T follicular helper cell (primary cell): ENCODE measurements at places on chromosomes 11 and 22.

- no peak for DNase-seq
These were observed 241.2 kb downstream of the CASP12 start for GRCh38 chr11:104657083-104657482.

DNA sequence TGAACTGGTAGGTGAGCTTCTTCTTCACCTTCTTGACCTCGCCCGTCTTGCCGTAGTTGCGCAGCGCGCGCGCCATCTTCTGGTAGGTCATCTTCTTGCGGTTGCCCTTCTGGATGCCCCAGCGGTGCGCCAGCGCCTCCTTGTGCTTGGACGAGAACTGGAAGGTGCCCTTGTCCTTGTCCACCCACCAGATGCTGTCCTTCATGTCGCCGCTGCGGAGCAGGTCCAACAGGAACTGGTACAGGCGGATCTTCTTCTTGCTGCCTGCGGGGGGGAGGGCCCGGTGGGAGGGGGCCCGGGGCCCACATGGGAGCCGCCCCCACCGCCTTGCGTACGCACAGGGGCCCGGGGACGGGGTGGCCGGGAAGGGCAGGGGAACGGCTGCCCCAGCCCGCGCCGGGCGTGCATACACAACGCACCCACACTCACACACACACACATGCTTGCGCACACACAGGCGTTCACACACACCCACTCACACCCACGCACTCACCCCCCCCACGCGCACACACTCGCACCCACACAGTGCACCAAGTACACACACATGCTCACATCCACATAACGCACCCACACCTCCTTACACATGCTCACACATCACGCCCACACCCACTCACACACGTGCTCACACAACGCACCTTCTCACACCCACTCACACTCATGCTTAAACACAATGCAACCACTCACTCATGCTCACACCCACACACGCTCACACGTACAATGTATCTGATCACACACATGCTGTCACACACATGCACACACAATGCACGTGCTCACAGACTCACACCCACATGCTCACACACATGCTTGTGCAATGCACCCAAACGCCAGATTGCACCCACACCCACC lies 3.0 kb upstream of the MYBPC3 start:
- DNase-seq: no peak

DNA sequence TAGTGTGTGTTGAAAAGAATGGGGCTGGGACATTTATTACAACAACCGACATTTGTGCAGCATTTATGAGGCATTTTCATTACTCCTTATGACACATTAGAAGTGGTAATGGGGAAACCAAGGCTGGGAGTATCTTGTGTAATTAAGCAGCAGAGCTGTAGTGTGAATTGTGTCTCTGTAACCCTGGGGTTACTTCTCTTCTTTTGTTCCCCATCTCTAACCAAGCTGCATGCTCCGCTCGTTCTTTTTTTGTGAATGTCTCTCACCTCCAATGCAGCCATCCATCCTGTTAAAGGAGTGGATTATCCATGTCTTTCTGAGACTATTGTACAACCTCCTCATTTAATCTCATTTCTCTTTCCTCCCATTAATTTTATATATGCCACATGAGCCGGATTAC lies 65.7 kb downstream of the ENDOD1 start:
- DNase-seq: no peak

DNA sequence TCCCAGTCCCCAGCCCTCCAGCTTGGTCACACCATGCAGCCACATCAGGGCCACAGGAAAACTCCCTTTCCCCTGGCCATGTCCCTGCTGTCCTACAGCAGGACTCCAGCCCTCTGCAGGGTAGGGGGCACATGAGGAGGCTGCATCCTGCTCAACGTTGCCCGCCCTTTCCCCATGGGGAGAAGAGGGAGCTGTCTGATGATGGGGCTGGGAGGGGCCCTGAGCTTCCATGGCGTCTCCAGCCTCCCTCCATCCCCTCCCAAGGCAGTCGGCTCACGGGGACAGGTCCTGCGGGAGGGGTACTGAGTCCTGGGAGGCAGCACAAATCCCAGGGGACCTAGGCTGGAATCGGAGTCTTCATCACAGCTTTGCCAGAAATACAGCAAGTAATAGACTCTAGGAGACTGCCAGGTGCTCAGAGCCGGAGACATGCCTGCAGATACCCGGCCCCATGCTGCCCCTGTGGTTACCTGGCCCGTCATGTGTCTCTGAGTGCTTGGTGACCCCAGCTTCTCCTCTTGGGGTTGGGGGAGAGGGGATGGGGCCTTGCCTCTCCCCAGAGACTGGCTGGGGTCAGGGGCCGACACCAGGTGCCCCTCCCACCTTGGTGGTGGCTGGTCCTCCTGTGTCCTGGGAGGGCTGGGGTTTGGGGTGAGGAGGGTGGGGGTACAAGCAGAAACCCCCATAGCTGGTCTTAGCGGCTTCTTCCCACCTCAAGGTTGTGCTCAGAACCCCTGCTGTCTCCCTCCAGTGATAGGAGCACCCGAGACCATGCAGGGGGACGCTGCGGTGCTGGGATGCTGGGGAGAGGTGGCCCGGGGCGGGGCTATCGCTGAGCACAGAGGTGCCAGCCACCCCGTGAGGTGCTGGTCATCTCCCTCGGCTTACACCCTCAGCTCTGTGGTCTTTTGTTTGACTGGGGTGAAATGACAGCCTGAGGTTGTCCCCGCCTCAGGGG lies 2.3 kb downstream of the MRGPRE start:
- no peak for DNase-seq

GRCh38 chr22:40908895-40909294 lies 42.3 kb upstream of the RBX1 start:
- no peak for DNase-seq

DNA sequence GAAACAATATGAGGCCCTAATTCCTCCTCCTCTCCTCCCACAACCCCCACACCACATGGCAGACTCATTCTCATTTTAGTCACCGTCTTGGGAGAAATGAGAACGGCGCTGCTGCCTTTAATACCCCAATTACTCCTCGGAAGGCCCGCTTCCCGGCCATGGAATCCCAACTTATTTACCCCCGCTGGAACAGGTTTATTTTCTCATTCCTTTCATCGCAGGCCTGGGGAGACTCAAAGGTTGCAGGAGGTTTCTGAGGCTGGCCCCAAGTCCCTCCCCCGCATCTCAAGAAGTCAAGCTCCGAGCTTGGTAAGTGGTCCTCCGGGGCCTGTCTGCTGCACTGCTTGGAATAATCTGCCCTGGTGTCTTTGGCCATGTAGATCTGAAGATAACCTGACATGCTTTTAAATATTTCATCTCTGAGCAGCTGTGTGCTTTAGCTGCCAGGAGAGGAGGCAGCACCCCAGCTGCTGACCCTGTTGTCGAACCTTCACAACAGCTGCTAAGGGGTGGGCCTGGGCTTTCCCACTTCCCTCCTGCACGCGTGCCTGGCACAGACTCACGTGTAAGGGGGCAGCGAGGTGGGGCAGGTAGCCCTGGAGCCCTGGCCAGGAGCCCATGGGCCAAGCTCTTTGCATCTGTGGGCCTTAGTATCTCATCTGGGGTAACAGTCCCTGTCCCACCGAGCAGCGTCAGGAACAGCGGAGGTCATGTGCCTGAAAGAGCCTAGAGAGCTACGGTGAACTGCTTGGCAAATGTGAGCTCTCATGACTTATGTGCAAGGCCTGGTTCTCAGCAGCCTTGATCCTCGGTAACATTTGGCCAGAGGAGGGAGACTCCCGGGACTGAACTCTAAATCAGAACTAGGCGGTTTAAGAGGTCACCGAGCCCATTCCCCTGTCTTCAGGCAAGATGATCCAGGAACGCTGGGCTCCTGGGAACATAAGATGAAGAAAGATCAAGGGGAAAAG lies 164.6 kb downstream of the ST3GAL4 start:
- no peak for DNase-seq

DNA sequence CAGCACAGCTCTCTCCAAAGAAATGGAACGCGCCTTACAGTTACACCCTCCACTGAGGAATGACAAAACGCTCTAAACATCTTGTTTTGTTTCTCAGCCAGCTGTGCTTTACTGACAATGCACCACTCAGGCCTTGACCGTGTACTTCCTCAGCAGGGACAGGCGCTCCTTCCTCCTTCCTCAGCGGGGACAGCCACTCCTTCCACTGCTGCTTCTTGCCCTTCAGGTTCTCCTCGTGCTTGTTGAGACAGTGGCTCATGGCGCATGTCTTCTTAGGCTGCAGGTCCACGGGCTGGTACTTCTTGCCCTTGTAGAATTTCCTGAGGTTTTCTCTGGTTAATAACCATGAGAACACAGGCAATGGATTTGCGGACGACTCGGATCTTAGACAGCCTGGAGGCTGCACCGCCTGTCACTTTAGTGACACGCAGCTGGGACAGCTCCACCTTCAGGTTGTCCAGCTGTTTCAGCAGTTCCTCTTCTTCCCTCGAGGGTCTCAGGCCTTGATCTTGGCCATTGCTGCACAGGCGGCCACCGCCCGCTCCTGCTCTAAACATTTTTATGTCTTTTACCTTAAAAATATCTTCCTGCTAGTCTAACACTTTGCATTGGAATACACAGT lies 613.8 kb downstream of the BRD1 start:
- DNase-seq: no peak

DNA sequence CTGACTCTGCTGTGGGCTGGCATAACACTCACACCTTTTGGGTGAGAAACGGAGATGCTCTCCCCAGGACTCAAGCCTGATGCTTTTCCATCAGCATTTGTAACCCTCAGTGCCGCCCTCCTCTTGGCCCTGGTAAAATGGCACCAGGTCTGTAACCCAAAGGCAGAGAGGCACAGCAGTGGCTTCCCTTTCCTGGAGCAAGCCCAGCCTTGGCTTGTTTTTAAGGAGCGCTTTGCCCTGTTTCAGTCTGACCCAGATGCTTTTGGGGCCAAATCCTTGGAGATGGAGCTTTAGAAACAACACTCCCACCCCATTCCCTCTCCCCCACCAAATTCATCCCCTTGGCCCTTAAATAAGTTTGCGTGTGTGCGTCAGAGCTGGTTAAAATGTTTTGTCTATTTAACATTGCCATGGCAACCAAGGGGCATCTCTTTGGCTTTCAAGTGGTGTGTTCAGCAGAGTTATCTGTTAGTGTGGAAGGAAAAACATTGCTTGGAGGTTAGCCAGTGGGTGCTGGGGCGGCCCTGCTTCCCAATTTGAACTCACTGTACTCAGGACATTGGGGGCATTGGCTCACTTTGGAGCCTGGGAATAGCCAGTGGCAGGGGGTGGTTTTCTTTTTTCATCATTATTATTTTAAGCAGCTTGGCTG lies 134.1 kb downstream of the NAV2 start:
- DNase-seq: no peak

DNA sequence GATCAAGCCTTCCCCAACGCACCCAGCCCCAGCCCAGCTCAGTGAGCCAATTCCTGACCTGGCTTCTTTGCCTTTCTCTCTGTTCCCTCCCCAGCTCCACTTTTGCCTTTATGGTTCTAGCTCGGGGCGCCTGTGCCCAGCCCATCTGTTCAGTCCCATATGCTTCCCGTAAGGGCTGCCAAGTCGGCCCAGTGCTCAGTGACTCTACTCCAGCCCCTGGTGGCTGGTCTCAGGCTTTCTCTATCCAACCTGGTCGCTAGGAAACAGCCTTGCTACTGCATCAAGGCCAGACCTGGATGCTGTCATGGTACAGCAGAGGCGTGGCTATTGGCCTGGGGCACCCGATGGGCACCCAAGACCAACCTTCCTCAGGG lies 178.0 kb downstream of the DSCAML1 start:
- DNase-seq: no peak

DNA sequence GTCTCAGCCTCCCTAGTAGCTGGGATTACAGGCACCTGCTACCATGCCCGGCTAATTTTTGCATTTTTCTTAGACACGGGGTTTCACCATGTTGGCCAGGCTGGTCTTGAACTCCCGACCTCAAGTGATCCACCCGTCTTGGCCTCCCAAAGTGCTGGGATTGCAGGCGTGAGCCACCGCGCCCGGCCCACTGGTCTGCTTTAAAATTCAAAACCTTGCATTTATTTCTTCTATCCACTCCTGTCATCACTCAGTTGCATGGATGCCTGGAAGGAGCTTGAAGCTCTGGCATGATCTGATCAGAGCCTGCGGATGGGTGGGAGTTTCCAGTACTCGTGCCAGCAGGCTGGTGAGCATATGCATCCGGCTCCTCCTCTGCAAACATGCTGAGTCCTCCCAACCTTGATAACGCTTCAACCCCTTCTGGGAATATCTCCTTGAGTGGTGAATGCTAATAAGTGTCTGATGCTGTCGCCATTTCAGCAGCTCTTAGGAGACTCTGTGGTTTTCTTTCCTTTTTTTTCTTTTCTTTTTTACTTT lies 39.6 kb downstream of the UBASH3B start:
- no peak for DNase-seq

- no peak for DNase-seq
These were observed 60.7 kb upstream of the CSNK2A3 start for GRCh38 chr11:11413776-11414175.

GRCh38 chr11:102591160-102591718 lies 33.9 kb downstream of the MMP20 start:
- DNase-seq: no peak

GRCh38 chr11:120183701-120184141 lies 27.1 kb upstream of the OAF start:
- DNase-seq: no peak

GRCh38 chr11:97856666-97857065 lies 1164.1 kb upstream of the CNTN5 start:
- no peak for DNase-seq

DNA sequence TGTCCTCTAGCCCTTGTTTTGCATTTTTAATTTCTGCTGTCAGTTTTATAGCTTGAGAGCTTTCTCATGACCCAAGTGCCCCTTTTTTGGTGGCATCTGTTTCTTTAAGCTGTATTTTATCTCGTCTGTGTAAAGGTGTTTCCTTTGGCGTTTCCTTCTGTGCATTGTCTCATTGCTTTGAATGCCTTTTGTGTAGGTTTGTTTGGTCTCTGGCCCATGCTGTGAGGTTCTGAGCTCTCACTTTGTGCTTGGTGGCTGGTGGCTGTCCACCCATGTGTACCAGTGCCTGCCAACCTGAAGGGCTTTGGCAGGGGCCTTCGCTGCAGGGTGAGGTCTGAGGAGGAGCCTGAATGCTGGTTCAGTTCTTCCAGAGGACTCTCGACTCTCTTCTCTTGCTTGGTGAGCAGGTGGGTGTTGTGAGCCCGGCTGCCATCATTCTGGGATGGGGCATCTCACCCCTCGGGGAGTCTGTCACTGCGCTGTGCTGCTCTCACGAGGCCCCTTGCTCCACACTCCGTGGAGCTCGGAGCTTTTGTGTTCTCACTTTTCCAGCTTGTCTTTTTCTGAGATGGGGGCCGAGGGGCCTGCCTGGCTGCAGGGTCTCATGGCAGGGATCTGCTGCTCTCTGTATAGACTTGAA lies 14.9 kb downstream of the AP2A2 start:
- DNase-seq: no peak

DNA sequence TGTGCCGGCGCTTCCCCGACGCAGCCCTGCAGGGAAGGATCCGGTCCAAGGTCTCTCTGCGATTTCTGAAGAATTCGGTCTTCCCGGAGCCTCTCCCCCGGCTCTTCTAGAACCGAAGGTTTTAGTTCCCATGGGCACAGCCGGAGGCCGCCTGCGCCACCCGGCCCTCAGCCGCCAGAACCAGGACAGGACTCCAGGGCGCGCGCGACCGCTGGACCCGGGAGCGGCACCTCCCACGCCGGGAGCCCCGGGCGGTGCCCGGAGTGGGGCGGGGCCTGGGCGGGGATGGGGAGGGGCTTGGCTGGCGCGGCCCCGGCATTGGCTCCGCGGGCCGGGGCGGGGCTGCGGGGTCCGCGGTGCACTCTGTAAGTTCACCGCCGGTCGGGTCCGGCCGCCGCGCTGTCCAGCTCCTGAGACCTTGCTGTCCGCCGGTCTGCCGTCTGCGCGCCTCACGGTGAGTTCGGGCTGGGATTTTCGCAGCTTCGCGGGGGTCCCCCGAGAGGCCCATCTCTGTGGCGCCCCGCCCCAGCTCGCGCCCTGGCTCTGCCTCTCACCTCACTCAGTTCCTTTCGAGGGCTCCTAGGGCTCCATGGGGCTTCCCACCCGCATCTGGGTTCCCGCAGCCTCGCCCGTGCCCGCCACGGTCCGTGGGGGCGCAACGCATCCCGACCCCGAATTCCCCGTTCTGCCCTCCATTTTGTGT lies at the start of gene CDC42EP2:
CDC42EP2 (plus strand) TSS at position 366 of the 703 bp plus-strand sequence. CDS start 6,033 bp downstream, outside the sequence.
- DNase-seq: peak; percentile 60
